ENCODE measurements at places on chromosomes 7 and 10.

- no peak for DNase-seq
These were observed 309.9 kb downstream of the GRID1 start for GRCh38 chr10:86056672-86057071.

GRCh38 chr7:38245409-38245977 is 27.9 kb downstream of the TARP start:
- DNase-seq: no peak

DNA sequence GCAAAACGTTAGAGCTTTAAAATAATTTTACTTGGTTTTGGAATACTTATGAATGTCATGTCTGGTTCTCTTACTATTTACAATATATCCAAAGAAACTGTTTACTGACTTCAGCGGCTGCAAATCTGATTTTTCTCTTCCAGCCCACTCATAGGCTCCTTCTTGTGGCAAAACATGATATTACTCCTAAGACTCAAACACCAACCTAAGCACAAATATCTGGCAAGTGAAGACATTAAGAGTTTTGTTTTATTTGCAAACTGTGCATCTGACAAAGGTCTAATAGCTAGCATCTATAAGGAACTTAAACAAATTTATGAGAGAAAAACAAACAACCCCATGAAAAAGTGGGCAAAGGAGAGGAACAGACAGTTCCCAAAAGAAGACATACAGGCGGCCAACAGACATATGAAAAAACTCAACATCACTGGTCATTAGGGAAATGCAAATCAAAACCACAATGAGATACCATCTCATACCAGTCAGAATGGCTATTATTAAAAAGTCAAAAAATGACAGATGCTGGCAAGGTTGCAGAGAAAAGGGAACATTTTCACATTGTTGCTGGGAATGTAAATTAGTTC is 20.3 kb upstream of the GJC3 start:
- no peak for DNase-seq

DNA sequence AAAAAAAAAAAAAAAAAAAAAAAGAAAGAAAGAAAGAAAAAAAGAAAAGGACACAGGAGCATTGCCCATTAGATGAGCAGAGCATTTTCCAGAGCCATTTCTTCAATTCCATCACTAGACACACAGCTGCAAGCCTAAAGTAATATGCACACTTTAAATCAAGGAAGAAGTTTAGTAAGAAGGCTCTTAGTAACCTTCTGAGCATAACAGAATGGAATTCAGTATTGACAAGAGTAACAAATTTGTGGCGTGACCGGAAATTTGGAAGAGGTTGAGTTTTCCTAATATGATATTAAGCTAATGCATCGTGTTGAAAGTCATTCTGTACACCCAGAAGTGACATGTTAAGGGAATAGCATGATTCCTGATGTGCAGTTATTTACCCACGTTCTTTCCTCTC is 35.3 kb downstream of the SMURF1 start:
- DNase-seq: no peak

- DNase-seq: no peak
These were observed 137.3 kb downstream of the AGMO start for GRCh38 chr7:15424468-15424867.
